ENCODE measurements at places on chromosomes 12 and 14.
A peak's percentile ranks its signal among the peaks of the same experiment; 100 is the strongest.

- peak; percentile 15 for DNase-seq
These were observed 857 bp downstream of the ETNK1 start for GRCh38 chr12:22625762-22626294.

DNA sequence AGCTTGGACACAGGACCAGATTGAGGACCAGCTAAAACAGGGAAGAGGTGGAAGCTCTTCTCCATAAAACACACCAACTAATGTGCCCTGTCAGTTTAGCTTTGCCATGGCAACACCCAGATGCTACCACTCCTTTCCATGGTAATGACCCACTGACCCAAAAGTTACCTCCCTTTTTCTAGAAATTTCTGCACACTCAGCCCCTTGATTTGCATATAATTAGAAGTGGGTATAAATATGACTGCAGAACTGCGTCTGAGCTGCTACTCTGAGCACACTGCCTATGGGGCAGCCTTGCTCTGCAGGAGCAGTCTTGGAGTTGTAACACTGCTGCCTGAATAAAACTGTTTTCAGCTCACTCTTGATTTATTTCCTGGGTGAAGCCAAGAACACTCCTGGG, 3.2 kb upstream of the TDG start:
- no peak for DNase-seq

GRCh38 chr14:71300566-71301330, 393.5 kb downstream of the PCNX1 start:
- DNase-seq = no peak

DNA sequence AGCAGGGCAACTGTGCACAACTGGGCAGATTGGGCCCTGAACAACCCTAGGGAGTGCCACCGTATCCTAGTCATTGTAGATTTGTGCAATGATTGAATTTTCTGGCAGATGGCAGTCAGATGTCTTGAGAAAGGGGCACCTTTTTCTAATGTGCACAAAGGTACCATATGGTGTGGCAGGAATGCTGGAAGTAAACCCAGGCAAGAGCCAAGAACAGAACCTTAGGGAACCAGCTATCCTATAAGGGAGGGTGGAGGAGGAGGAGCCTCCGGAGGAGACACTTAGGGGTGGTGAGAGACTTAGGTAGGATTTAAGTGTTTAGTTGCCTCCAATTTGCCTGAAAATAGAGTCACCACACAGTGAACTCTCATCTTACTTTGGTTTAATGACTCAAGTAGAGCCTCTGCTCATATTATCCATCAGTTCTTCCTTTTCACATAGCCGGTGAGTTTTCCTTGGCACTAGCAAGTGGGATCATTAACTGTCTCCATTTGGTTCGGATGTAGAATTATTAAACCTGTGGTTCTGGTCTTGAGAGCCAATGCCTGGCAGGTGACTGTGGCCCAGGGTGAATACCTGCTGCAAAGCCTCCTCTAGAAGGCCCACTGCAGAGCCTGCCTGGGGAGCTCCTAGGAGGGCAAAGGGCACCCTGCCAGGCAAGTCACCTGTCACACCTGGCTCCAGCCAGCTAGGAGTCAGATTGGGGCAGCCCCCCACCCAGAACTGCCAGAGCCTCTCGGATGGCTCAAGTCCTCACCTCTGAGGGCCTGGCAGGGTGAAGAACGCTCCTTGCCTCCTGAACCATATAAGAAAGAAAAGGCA, 184.4 kb upstream of the HIF1A start:
- DNase-seq = no peak

DNA sequence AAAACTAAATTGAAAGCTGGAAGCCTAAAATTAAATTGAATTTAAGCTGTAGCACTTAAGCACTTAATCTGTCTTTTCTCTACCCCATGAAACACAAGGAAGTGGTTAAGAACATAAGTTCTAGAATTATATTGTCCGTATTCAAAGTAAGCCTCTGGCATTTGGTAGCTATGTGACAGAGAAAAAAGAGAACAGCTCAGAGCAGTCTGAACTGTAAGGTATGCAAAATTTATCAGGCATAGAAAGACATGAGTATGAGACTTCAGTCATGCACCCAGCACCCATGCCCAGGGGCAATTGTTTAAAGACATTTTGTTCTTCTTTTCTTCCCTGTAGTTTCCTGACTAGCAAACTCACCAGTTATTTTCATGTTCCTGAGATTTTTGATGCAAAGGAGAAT, 116.7 kb downstream of the KCNMB4 start:
- DNase-seq = no peak

DNA sequence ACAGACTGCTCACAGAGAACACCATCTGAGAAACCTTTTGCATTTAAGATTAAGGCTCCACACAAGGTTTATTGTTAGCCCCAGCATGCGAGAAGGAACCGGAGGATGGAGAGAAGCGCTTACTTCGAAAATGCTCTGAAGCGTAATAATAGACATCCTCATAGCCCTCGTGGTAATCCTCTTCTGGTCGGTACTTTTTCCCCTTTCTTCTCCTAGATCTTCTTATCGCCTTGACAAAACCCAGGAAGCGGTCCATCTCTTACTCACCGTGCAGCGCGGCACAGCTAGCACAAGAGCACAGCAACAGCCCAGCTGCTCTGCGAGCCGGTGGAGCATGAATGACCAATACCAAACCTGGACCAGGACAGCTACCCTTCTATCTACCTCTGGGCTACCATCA, 125.1 kb upstream of the GRIP1 start:
- DNase-seq = peak; percentile 21

DNA sequence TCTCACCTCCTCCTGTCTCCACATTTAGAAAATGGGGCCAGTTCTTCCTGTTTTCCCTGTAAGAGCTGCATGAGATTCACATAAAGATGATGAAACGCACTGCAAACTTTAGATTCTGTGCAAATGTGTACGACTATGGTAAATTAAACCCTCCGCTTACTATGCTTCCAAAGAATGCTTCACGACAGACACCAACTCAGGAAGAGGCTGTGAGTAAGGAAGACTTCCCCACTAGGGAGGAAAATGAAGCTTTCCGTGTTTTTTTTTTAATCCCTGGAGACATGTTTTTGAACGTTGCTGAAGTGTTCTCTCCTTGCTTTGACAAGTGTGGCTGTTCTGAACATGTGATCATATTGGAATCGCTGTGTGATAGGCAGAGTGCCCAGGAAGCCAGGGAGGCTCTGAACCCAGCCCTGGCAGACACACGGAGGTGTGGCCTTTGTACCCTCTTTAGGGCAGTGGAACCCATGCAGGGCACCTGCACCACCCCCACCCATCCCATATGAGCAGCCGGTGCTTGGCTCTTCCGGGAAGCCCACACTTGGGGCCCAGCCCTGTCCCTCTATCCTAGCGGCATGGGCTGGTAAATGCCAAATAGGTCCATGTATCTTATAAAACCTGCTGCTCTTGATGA, 7.5 kb upstream of the SYNE3 start:
- DNase-seq = peak; percentile 80

Measured in DMS79 (cell line).